ENCODE measurements at places on chromosomes 5 and 9.

- DNase-seq: no peak
Measured at GRCh38 chr5:223791-224190, 5.7 kb downstream of the SDHA start.

GRCh38 chr9:116647515-116647809, 39.6 kb upstream of the TRIM32 start:
- DNase-seq: no peak

DNA sequence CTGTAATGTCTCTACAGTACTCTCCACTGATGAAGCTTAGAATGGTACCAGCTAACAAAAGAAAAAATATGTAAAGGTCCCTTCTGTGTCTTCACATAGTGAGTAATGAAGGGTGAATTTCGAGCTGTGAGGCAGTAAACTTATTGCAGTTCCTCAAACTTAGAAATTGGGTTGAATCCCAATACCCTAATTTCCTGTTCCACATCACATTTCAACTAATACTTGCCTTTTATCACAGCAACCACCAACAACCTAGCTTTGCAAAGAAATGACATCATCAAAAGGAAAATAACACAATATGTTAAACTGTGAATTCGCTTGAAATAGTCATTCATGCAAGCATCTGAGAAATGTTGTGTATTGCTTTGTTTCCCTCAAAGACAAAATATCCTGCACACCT, 9.4 kb upstream of the TNFAIP8 start:
- DNase-seq: no peak

DNA sequence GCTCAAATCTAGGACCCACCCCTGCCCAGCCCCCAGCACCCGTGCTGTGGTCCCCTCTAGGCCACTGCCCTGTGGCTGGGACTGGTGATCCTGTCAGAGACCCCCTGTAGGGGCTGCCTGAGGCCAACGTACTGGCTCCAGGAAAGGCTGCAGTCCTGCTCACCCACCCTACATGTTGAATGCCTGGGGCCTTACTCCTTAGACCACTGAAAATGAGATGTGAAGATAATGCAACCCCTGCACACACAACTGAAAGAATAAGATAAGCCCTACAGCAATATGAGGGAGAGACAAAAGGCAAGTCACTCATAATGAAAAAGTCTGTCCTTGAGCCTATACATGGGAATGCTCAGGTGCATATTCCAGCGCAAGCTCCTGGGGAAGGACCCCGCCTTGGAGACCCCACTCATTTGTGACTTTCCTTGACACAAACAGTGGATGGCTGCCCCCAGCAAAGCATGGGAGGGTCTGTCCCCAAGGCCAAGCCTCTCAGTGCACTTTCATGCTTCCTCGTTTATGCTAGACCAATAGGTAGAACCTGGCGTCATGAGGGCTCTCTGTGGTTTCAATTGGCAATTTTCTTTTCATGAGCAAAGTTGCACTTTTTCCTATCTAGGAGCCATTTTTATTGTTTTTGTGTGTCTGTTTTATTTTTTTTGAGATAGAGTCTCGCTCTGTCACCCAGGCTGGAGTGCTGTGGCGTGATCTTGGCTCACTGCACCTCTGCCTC, 12.5 kb upstream of the WNK2 start:
- DNase-seq: no peak

- no peak for DNase-seq
Measured at GRCh38 chr5:178201927-178202235, 2.5 kb upstream of the HNRNPAB start.

DNA sequence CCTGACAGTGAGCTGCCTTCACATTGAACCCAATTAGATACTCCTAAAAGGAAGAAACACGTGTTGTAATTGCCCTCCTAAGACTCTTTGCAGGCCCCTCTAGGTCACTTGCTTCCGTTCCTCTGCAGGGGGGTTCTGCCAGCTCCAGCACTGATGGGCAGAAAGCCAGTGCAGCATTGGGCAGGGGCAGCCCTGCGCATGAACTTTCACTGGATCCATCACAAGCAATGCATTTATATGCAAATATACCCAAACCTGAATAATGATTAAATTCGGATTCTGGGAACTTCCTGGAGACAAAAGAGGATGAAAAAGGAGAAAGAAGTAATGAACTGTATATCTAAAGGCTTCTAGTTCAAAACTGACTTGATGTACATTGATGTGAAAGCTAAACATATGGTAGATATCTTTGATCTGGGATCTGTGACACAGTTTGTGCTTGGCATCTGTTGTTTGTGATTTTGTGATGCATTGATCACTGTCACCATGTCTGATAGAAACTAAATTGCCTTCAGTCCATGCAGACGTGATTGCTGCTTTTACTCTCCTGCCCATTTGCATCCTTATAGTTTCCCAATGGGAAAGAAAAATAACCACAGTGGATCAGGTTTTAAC, 313.4 kb downstream of the DEPDC1B start:
- DNase-seq: no peak

GRCh38 chr9:111381006-111381405, 51.0 kb upstream of the OR2K2 start:
- no peak for DNase-seq

- no peak for DNase-seq
Measured at GRCh38 chr9:8297047-8297446, 497.5 kb upstream of the DMAC1 start.

- DNase-seq: no peak
Measured at GRCh38 chr9:124262649-124262972, 4.9 kb downstream of the NEK6 start.

DNA sequence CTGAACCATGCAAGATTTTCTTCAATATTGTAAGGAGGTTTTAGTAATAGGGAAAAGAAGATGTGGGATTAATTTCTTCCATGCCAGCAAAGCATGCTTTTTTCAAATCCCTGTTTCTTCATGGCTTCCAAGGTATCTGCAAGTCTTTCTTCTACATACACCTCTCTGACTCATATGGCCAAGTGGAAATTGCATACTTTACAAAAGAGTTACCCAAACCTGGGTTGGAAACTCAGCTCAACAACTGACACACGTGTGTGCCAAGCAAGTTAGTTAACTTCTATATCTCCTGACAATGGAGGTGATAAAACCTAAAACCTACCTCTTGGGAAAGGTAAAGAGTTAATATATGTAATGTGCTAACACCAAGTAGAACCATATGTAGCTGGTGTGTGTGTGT, 28.5 kb upstream of the MAMDC2 start:
- DNase-seq: no peak

GRCh38 chr5:43639566-43639965, 36.6 kb downstream of the NNT start:
- no peak for DNase-seq

DNA sequence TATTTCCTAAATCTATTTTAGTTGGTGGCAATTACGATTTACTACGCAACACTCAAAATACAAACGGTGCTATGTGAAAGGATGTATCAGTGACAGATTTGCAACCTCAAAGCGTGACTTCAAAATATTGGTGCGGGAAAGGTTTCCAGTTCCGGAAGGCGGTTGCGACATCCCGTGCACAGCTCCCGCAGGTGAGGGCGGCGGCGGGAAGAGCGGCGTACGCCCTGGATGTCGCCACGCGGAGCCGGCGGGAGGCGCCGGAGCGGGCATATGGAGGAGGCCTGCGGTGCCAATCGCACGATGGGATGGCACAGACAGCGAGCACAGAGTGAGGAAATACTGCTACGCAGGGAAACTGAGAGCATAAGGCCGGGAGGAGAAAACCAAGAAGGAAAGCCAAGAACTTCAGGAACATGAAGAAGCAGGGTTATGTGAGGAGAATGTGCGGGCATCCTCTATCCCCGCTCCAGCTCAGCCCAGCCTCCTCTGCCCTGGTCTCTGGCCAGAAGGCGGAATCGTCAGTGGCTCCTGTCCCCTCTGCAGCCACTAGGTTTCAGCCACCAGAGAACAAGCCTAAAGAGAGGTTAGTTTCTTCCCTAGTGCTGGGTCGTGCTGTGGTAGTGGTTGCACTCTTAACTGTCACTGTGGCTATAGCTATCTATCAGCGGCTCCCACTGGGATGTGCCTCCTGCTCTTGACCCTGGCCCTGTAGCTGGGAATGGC, 378.1 kb upstream of the TLE4 start:
- no peak for DNase-seq

DNA sequence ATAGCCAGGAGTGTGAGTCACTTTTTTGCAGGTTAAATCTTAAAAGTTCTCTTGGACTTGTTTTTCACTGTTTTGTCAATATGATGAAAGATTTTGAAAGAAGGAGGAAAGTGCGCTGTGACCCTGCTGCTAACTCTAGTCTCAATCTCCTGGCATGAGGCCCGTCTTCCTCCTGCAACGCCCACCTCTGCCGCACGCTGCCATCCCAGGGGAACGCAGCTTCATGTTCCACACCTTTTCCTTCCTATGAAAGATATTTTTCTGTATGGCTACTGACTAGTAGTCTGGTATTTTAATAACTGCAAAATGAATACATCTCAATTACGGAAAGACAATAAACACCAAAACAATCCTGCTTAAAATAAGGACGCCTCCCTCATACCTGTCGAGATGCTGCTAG, 8.3 kb downstream of the PPIC start:
- DNase-seq: no peak

DNA sequence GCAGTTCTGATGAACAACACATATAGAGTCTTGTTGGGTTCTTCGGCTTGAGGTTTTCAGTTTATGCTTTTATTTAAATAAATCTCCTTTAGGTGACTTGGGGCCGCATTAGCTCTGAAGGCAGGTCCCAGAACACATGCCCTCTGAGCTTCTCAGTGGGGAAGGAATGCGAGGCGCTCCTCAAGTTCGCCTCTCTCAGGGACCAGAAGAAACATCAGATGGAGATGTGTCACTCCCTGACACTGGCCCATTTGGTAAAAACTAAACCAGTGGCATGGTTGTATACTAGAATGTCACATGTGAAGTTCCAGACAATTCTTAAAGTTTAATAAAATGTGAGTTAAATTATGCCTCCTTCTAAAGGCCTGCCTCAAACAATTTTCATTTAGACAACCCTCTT, 1.9 kb downstream of the MACROH2A1 start:
- no peak for DNase-seq

Data from AG04450 (cell line).